NCI-H1092 (cell line): ENCODE measurements at places on chromosomes 7 and 10.

- no peak for DNase-seq
Observed at GRCh38 chr10:124066126-124066700, 27.2 kb downstream of the CHST15 start.

- peak; percentile 83 for DNase-seq
Observed at GRCh38 chr7:2314209-2314955, at the start of gene SNX8. Gene SNX8, minus strand, starts transcription at chr7:2314441. Its CDS starts 20 bp downstream, at chr7:2314421.

- DNase-seq = no peak
Observed at GRCh38 chr7:113197274-113197673, 78.9 kb upstream of the SMIM30 start.

GRCh38 chr10:13693783-13694700 is 107.3 kb downstream of the PRPF18 start:
- DNase-seq = no peak

DNA sequence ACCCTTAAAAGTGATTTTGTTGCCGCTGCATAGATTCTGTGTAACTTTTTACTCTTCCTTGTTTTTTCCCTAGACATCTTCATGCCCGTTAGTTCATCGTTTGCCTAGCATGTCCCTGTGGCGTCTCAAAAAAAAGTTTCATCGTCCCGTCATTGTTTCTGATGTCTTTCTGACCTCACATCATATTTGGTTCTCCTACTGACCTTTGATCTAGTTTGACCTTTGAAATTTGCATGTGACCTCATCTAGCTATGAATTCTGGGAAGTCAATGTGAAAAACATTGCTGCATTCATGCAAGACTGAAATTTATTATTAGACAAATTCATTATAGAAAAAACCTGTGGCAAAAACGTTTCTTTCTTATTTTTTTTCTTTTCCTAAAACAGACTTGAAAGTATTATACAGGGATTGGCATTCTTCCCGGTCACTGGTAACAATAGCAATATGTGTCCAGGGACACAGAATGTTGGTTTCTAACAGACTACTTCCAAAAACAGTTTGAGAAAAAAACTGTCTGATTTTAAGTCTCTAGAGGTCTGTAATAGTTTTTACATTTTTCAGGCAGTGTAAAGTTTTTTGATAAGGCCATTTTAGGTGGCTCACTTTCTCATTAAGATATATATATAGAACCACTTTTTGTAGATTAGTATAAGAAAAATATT is 280.9 kb downstream of the USP6NL start:
- DNase-seq = no peak

DNA sequence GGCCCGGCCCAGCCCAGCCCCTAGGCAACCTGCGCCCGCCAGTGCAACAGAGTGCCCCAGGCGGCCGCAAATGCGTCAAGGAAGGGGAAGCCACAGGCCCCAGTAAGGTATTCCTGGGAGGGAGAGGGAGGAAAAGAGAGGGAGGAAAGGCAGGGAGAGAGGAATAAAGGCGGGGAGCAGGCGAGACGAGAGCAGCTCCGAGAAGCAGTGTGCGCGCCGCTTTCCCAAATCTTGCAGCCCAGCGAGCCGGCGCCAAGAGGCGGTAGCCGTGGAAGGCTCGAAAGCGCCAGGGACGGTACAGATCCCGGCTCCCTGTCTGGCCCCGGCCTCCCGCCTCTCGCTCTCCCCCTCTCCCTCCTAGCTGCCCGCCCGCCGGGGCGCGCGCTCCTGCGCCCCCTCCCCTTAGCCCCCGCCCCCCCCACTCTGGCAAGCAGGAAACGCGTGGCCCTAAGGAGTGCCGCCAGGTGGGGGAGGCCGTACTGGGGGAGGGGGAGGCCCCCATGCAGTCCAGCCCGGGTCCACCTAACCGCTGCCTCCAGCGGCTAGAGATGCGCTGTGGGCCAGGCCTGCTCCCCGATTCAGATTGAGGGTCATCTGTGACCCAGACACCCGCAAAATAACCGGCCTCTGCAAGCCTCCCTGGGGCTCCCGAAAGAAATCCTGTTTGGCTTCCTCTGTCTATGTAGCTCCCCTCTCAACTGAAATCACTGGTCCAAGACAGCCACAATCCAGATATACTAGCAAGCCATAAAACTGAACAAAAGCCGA is 4.3 kb downstream of the HOXA10 start:
- peak; percentile 82 for DNase-seq

DNA sequence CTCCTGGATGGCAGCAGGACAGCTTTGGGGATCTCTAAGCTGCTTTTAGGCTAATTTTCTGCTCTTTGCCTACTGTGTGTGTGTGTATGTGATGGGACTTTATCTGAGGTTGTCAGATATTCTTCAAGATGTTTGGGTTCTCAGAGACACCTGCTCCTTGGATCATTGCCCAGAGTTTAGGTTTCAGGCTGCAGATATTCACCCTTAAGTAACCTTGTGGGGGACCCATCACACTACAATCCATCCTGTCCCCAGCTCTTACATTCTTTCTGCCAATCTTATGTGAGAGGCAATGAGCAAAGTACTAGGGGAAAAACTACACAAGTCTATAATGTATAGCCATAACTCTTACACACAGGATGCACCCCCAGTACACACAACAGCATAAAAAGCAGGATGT is 263.0 kb upstream of the ZWINT start:
- no peak for DNase-seq

GRCh38 chr7:124106575-124106974 is 73.7 kb upstream of the TMEM229A start:
- DNase-seq = no peak

- DNase-seq = no peak
Observed at GRCh38 chr7:66756889-66757288, 16.4 kb downstream of the RABGEF1 start.

DNA sequence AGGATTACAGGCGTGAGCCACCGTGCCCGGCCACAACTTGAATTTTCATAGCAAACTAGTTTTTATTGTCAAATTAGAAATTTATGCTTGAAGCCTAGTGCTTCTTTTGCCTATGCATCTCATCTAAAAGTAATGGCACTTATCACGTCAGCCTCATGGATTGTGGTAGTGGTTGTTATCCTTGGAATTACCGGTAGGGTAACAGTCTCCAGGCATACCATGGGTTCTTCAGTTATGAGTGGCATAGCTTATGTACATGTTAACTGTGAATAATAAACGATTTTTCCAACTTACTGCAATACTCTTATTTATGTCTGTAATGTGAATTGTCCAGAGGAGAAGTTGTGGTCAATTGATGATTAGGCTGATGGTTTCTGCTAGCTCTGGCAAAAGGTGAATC is 63.1 kb downstream of the BMPR1A start:
- no peak for DNase-seq

- DNase-seq = no peak
Observed at GRCh38 chr7:33093266-33093665, 15.9 kb downstream of the RP9 start.

DNA sequence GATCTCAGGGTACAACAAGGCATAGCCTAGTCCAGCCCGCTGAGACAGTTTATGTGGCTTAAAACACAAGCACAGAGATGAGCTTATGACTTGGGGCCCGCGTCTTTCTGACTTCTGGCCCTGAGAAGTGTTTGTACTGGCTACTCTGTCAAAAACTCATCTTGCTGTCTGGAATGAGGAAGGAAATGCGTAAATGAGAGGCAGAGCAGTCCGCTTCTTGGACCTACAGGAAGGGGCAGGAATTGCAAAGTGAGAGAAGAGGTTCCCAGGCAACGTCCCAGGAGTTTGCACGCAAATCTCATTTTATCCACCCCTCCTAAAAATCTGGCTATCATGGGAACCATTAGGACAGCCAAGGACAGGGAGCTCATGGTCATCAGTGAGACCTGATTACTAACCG is 5.5 kb downstream of the ANXA11 start:
- no peak for DNase-seq

- no peak for DNase-seq
Observed at GRCh38 chr7:152382244-152382643, 53.6 kb downstream of the KMT2C start.

DNA sequence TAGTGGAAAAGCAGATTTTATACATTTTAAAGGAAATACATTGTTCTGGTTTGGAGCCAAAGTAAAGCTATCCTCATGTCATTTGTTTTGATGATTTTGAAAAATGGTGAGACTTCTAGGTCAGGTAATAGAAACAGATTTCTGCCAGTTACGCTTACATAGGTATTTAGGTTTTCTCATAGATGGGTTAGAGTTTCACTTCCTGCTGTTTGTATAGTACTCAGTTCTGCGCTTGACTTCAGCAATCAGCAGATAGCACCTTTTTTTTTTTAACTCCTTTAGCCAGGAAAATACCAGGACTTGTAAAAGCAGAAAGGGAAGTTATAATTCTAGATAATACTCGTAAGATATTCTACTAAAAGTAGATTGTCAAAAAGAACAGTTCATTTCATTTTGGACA is 209.8 kb upstream of the POM121L12 start:
- DNase-seq = no peak

- no peak for DNase-seq
Observed at GRCh38 chr7:87127019-87127418, 25.2 kb upstream of the DMTF1 start.

GRCh38 chr10:19204246-19204917 is 155.8 kb downstream of the MALRD1 start:
- no peak for DNase-seq

GRCh38 chr10:77925410-77925794 is 1.2 kb downstream of the DLG5 start:
- no peak for DNase-seq
